ENCODE measurements at places on chromosomes 3 and 15.

- no peak for DNase-seq
Observed at GRCh38 chr3:12194669-12195161, 36.0 kb upstream of the TIMP4 start.

DNA sequence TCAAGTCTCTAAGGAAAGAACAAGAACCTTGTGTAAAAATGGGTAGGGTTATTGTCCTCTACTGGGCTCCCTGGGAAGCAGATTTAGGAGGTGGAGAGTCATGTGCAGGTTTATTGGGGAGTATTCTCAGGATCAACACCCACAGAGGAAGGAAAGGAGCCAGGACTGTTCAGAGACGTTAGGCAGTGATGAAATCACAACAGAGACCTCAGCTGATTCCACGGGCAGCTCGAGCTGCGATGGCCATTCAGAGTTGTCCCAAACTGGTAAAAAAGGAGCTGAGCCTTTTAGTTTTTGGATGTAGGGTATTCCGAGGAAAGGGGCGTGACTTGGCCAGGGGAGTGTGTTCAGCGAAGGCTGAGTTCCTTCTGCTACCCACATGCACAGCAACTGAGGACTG is 85.0 kb downstream of the RORA start:
- DNase-seq = no peak

GRCh38 chr15:63539521-63539920 is 35.1 kb downstream of the USP3 start:
- DNase-seq = no peak

DNA sequence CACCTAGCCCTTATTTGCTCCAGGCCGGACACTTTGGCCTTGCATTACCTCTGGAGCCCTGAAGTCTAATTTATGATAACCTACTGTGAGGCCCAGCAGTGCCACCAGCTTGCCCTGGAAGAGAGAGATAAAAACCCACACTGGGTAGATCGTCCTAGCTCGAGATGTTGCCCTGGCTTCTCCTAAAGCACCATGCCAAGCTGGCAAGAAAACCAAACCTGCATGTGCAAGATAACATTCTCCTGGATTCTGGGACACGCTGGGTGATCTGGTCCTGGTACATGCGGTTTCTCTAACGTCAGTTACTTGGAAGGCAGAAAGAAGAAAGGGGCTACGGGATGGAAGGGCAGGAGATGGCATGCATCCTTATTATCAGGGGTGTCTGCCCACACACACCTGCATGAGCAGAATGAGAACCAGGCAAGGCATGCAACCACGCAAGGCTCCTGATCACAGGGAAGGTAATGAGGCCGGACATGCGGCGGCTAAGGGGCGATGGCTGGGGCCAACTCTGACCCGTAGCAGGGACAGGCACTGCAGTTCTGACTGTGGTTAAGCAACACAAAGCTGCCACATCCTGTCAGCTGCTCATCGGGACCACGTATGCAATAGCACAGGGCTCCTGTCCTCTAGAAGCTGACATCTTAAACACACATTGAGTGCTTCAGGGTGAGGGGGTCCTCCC is 73.0 kb downstream of the OXNAD1 start:
- no peak for DNase-seq

- no peak for DNase-seq
Observed at GRCh38 chr3:134364936-134365765, 9.1 kb downstream of the AMOTL2 start.

DNA sequence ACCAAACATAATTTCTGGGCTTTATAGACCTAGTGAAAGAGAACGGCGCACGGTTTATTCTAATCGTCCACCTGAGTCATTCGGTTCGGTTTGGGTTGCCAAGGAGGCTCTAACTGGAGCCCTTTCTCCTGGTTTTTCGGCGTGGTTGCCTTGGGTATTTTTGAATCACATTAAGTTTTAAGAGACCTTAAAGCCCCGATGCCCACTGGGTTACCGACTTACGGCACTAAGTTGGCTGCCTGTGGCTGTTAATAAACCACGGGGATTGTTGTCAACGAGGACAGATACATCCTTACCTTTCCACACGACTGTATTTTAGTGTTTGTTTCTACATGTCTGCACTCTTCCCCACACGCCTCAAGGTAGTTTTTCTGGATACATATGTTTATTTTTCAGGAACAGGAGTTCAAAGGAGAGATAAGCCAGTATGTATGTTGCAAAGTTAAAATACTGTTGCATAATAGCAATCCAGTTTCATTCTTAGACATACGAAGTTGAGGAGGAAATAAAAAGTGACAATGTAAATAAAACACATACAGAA is 1.2 kb upstream of the ANP32A start:
- no peak for DNase-seq

DNA sequence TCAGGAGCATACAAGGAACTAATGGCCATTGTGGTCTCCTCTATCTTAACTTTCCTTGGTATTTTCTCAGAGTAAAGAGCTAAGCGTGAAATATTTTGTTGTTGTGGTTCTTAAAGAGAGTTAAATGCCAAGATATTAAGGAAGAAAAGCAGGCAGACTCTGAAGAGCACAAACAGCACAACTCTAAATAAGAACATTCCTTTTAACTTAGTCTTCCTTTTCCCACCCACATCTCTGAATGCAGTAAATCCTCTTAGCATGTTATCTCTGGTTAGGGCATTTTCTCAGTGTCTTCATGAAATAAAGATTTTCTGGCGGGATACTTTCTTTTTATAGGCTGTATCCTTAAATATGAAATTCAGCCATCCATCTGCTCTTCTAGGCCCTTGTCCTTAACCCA is 1.5 kb downstream of the GPR87 start:
- no peak for DNase-seq

DNA sequence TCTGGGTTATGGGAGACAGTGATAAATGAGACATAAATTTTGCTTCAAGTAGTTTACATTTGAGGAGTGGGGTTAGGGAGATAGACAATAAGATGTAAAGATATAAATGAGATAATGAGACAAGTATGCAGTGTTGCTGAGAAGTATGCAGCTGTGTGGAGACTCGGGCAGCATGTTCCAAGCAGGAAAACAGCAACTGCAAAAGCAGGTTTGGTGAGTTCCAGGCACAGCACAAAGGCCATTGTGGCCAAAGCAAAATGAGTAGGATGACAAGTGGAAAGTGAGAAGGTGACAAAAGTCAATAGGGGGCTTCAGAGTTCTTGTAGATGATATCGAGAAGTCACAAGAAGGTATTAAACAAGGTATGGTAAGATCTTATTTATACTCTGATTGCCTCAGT is 259.1 kb upstream of the PEX5L start:
- DNase-seq = no peak

- no peak for DNase-seq
Observed at GRCh38 chr3:35965908-35966307, 326.6 kb downstream of the ARPP21 start.

DNA sequence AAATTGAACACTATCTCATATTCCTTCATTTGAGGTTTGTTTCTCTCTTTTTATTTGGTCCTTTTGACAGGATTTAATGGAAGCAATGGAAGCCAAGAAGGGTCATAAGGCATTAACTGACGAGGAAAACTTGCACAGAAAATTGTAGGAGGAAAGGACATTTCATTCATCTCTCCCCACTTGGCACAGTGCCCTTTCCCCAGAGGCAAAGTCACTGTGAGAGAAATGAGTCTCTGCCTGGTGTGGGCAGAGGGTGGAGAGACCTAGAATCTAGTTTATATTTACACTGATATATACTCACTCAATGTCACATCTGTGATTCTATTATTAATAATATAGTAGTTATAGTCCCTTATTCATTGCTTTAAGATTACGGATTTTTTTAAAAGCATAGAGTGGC is 324.6 kb upstream of the IL12A start:
- no peak for DNase-seq

DNA sequence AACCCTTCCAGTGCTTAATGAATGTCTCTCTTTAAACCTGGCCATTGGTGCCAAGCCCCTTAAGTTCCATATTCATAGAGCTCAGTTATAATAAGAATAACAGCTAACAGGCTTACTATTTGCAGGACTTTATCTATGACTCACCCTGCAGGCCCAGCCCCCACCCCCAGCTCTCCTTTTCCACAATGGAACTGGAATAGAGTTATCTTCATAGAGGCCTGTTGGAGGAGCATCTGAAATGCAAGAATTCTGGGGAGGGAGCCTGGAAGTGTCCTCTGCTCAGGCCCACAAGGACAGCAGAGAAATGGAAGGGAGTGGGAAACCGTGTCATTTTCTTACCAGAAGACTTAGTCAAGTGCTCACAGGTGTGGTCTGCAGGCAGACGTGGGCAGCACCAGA is 52.8 kb downstream of the SEMA5B start:
- no peak for DNase-seq

- no peak for DNase-seq
Observed at GRCh38 chr15:64907991-64908390, 3.7 kb upstream of the ANKDD1A start.

GRCh38 chr3:37347941-37348340 is 173.6 kb upstream of the LRRFIP2 start:
- no peak for DNase-seq

DNA sequence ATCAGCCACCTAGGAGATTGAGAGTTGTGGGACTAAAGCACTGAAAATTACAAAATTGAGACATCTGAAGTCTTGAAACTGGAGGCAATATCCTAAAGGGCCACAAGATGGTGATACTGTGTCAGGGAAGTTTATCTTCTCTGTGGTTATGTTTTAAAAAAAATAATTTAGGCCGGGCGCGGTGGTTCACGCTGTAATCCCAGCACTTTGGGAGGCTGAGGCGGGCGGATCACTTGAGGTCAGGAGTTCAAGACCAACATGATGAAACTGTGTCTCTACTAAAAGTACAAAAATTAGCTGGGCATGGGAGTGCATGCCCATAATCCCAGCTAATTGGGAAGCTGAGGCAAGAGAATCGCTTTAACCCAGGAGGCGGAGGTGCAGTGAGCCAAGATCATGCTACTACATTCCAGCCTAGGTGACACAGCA is 17.9 kb upstream of the NIT2 start:
- no peak for DNase-seq

- DNase-seq = no peak
Observed at GRCh38 chr3:152466784-152467183, 198.1 kb downstream of the MBNL1 start.

- no peak for DNase-seq
Observed at GRCh38 chr3:38368238-38368637, 21.7 kb downstream of the XYLB start.

- DNase-seq = no peak
Observed at GRCh38 chr15:48722764-48723661, 77.5 kb upstream of the FBN1 start.

DNA sequence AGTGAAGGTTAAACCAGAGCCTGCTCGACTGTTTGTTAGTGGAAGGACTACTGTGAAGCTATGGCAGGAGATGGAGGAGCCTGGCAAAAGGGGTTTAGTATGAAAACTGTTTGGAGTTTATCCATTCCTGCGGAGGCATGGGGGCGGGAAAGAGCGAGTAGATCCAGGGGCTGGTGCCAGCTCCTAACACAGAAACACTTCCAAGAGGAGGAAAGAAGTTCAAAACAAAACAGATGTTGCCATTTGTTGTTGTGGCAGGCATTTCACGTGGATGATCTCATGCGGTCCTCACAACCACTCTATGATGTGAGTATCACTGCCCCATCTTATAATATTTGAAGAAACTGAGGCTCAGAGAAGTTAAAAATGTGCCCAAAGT is 30.7 kb upstream of the KY start:
- no peak for DNase-seq

GRCh38 chr15:43246261-43246774 is 20.4 kb downstream of the TGM5 start:
- no peak for DNase-seq

GRCh38 chr3:99396651-99397275 is 241.6 kb upstream of the COL8A1 start:
- DNase-seq = no peak

GRCh38 chr15:93105485-93105884 is 16.5 kb upstream of the RGMA start:
- no peak for DNase-seq

GRCh38 chr3:177932750-177933660 is 603.2 kb upstream of the KCNMB2 start:
- DNase-seq = no peak

- no peak for DNase-seq
Observed at GRCh38 chr3:107430214-107430995, 53.2 kb downstream of the CCDC54 start.

- no peak for DNase-seq
Observed at GRCh38 chr15:44311136-44311535, 22.6 kb downstream of the GOLM2 start.

Measured in stimulated activated CD4-positive, alpha-beta T cell treated with anti-CD3 and anti-CD28 coated beads, Interleukin-1b, Interleukin-23, amount 100 ng/mL, for 24 hours (primary cell).